CD4-positive, alpha-beta memory T cell (primary cell): ENCODE measurements at places on chromosomes 12 and 14.

DNA sequence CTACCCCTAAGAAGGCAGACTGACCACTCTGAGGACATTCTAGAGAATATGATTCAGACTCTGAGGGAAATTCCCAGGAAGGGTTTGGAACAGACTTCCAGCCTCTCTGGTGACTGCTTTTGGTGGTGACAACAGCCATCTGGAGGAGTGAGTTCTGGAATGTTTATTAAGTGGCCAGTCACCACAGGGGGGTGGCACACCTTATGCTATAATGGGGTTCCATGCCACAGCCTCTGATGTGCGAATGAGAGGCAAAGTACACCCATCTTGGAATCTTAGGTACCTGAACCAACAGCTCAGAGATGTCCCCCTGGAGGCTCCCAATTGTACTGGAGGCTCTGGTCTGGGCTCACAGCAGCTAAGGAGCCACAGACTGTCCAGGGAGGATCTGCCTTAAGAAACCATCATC is 9.5 kb upstream of the TINF2 start:
- no peak for DNase-seq

DNA sequence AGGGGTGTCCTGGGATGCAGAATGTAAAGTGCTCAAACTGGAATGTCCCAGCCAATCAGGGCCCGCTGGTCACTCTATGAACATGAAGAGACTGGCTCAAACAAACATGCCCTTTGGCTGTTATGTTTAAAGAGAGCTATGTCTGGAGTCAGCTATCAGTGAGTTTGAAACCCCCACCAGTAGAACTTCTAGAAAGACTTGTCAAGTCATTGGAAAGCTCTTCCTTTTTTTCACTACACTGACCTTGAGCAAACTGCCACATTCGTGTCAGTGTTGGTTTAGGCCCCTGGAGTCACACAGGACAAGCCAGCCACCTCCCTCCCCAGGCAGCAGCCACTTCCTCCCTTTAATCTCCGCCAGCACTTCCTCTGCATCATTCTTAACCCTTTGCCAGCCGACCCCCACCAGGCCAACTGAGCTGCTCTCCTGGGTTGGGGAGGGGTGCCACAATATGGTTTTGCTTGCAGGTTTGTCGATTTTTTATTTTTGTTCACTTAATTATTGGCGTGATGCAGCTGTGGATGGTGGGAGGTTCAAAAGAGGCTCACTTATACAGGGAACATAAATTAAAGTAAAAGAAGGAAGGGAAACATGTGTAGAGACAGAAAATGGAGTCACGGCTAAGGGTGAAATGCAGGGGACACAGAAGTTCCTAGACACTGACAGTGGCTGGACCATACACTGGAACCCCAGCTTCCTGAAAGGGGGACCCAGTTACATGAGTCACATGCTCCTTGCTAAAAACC is 25.3 kb downstream of the CMKLR1 start:
- no peak for DNase-seq

GRCh38 chr12:120755269-120755668 is 29.6 kb downstream of the ACADS start:
- DNase-seq = no peak

GRCh38 chr12:12684375-12685106 is 11.4 kb downstream of the GPR19 start:
- DNase-seq = no peak

- DNase-seq = no peak
These were observed 36.2 kb downstream of the MED13L start for GRCh38 chr12:116241157-116241759.

DNA sequence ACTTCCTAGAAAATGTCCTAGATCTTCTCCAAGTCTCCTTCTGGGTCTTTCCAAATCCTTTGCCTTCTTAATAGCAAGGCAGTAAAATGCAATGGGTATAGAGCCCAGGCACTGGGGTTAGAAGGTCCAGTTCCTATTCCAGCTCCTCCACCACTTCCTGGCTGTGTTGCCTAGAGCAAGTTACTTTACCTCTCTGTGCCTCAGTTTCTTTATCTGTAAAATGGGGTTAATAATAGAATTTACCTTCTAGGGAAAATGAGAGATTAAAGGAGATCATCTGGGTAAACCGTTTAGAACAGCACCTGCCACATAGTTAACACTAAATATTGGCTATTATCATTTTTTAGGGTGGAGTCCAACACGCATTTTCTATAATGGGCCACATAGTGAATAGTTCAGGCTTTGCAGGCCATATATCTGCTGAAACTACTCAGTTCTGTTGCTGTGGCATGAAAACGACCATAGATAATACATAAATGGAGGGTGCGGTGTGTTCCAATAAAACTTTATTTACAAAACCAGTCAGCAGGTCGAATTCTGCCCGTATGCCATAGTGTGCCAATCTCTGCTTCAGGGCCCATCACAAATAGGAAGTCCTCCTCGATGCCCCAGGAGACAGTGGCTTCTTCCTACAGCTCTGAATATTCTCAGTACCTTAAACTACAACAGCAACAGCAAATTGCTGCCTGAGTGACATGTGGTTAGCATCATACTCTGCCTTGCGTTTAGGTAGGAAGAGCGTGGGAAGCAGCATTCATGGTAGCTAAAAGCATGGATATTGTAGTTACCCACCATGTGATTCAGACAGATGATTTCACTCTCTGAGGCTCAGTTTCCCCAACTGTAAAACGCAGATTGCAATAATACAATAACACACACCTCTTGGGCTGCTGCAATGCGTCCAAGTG is 60.9 kb downstream of the SVOP start:
- no peak for DNase-seq

GRCh38 chr12:91380631-91381030 is 198.0 kb upstream of the DCN start:
- DNase-seq = no peak

- DNase-seq = no peak
These were observed 39.8 kb downstream of the SPRING1 start for GRCh38 chr12:116698116-116698515.

- DNase-seq = no peak
These were observed 42.9 kb downstream of the ERH start for GRCh38 chr14:69355154-69355597.

DNA sequence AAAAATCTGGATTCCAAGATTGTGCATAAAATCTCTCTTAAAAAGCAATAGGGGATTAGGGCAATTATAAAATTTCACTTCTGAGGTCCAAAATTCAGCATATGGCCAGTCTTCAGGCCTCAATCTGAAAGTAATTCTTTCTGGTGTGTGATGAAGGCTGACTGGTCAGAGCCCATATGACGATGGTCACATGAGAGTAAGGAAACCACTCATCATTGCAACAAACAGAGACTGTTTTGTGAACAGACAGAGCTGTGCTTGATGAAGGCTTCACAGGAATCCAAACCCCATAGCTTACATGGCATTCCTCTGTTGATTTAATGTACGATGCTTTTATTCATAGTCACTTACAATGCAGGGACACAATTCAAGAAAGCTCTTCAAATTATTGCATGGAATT is 238.1 kb downstream of the APAF1 start:
- no peak for DNase-seq

GRCh38 chr14:105486163-105486973 is at the start of gene CRIP1:
Gene CRIP1, plus strand, starts transcription at chr14:105486886. Its CDS starts 374 bp downstream, at chr14:105487260.
- DNase-seq = no peak

DNA sequence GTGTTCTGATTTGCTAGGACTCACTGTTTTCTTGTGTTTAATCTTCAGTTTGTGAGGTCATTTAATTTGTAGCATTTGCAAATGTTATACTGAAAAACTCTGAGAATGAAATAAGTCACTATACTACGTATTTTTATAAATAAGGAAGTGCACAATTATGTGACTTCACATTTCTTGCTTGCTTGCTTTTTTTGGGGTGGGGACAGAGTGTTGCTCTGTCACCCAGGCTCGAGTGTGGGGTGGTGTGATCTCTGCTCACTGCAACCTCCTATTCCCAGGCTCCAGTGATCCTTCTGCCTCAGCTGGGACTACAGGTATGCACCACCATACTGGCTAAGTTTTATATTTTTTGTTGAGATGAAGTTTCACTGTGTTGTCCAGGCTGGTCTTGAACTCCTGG is 32.7 kb downstream of the RBM25 start:
- no peak for DNase-seq
